ENCODE measurements at places on chromosomes 2 and 18.

GRCh38 chr18:48270929-48271328 lies 138.3 kb downstream of the ZBTB7C start:
- no peak for DNase-seq

- no peak for DNase-seq
Observed at GRCh38 chr2:24329700-24330099, 30.6 kb downstream of the ITSN2 start.

DNA sequence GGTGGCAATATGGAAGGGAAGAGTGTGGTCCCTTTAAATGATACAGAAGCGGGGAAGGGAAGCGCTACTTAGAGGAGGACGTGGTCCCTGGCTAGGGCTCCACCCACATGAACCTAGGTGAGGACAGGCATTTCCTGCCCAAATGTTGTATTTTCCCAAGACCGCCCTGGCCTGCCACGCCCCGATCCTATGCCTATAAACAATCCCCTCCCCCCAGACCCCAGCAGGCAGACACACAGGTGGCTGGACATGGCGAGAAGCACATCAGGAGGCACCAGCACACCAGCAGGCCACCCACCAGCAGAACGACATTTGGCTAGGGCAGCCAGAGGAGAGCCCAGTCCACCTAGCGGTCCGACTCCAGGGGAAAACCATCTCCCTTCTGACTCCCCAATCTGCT lies 47.2 kb downstream of the METTL8 start:
- DNase-seq = no peak

- no peak for DNase-seq
Observed at GRCh38 chr2:14944562-14945346, 312.2 kb downstream of the LRATD1 start.

DNA sequence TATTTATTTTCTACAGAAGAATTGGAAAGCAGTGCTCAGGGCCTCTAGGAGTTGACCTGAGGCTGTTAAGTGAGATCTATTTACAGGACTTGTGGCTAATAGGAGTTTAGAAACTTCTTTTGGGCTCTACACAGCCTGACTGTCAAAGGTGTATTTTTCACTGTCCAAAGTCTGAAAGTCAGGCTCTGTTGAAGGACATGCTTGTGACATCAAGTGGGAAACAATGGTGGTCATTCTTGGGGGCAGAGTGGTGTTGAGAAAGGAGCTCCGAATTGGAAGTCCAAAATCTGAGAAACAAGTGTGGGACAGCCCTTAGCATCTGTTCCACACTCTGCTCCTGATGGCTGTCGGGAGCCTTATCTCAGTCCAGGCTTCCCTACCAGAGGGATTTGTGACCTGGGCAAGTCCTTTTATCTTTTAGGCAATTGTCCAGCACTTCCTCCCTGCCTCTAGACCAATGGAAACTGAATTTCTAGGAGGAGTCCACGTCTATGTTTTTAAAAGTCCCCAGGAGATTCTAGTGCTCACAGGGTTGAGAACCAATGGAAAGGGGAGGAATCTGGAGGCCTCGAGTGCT lies 76.4 kb downstream of the LIPG start:
- no peak for DNase-seq

DNA sequence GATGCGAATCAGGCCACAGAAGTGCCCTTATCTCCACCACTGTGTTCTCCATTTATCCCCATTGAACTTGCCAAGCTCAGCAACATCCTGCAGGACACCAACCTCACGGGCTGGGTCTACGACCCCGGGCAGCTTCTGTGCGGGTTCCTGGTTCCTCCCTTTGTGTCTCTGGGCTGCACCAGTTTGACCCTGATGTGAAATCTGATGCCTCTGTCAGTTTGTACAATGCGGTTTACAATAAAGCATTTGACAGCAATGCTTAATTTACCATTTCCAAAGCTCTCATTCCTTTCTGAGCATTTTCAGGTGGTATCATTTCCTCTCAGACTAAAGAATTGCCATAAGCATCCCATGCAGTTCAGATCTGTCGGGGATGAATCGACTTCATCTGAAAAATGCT lies 3.3 kb upstream of the TMEM18 start:
- DNase-seq = no peak

DNA sequence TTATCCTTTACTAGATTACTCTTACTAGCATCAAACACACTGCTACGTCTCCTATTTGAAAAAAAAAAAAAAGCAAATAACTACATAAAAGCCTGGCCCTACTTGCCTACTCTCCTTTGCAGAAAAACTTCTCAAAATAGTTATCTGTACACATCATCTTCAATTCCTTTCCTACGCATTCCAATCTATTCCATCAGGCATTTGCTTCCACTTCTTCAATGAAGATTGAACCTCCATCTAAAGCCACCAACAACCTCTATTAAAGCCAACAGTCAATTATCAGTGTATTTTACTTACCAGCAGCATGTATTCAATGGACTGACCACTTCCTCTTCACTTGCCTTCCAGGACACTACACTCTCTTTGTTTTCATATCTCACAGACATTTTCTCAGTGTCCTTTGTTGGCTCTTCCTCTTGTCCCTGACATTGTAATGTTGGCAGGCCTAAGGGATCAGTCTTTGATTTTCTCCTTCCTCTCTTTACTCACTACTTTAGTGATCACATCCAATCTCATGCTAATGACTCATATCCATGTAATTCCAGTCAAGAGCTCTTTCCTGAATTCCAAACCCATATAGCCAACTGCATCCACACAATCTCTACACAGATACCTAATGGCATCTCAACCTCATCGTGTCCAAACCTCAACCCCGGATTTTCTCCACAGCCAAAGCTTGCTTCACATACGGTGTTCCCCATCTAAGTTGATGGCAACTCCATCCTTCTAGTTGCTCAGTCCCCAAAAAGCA lies 131.3 kb downstream of the CCDC148 start:
- DNase-seq = no peak

DNA sequence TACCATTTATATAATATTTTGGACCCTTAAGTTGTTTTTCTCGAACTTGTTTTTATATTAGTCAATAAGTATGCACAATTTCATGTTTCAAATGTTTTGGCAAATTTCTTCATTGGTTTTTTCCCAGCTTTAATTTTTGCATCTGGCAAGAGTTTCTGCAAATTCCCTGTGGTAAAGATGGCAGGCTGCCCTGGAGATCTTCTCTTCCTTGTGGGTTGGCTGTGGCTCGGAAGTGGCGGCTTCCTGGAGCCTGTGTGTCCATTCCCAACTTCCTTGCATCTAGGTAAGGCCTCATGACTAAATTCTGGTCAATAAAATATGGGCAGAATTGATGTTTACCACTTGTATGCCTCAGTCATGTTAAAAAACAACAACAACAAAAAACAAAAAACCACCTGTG lies 818.6 kb downstream of the EPHA4 start:
- no peak for DNase-seq

- no peak for DNase-seq
Observed at GRCh38 chr2:16105669-16106281, 165.4 kb downstream of the MYCN start.

DNA sequence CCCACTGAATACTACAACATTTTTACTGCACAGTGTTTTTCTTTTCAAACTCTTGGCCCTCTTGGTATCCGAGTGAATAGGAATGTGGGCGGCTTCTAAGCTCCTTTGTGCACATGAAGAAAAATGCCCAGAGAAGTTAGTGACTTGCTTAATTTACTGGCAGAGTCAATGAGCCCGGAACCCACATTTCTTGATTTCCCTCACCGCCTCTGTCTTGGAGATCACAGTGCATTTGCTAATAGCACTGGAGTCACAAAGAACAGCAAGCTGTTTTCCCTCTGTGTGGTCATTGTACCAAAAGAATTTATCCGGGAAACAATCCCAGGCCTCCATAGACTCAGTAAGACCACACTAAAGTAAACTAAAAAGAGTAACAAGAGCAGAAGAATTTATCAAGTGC lies 18.9 kb downstream of the STON1 start:
- no peak for DNase-seq

GRCh38 chr2:64686283-64686956 lies 32.7 kb upstream of the SERTAD2 start:
- DNase-seq = no peak

GRCh38 chr18:50398947-50399346 lies 24.1 kb downstream of the SKA1 start:
- DNase-seq = no peak

GRCh38 chr2:95344215-95344583 lies 47.1 kb downstream of the KCNIP3 start:
- no peak for DNase-seq

GRCh38 chr2:171521361-171522051 lies 768 bp upstream of the CYBRD1 start:
- no peak for DNase-seq

DNA sequence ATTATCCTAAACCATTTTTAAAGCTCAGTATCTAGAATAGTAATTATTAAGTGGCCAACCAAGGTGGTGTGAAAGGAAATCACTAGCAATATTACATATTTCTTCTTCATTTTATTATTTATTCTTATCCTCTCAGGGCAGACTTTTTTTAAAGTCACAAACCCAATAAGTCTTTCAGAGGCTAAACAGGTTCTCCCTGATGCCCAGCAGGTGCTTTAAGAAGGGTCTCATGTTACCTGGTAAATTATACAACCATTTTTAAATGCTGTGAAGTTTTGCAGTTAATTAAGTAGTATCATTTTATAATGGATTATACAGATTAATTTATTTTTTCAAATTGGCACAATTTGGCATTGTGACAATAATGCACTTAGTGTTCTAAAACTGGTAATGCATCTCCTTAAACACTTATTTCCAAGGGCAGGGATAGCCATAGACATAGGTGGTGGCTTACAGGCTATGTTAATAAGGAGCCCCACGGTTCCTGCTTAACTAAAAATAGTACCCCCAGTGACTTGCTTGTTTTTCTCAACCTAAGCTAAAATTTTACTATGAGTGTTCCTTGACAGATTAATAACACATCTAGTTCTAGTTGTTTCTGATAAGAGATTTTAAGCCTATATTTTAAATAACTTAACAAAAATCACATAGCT lies 67.0 kb downstream of the PMS1 start:
- no peak for DNase-seq

- DNase-seq = no peak
Observed at GRCh38 chr18:54094474-54094873, 130.0 kb downstream of the MBD2 start.

DNA sequence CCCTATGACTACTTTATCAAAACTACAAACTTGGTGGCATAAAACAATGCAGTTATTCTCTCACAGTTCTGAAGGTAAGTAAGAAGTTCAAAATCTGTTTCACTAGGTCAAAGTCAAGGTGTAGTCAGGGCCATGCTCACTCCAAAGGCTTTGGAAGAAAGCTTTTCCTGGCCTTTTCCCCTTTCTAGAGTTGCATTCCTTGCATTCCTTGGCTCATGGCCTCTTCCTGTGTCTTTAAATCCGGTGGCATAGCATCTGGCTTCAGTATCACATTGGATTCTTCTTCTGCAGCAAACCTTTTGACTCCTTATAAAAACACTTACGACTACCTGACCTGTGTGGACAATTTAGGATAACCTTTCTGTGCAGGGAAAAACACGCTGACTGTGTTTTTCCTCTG lies 543.5 kb upstream of the HNMT start:
- no peak for DNase-seq

DNA sequence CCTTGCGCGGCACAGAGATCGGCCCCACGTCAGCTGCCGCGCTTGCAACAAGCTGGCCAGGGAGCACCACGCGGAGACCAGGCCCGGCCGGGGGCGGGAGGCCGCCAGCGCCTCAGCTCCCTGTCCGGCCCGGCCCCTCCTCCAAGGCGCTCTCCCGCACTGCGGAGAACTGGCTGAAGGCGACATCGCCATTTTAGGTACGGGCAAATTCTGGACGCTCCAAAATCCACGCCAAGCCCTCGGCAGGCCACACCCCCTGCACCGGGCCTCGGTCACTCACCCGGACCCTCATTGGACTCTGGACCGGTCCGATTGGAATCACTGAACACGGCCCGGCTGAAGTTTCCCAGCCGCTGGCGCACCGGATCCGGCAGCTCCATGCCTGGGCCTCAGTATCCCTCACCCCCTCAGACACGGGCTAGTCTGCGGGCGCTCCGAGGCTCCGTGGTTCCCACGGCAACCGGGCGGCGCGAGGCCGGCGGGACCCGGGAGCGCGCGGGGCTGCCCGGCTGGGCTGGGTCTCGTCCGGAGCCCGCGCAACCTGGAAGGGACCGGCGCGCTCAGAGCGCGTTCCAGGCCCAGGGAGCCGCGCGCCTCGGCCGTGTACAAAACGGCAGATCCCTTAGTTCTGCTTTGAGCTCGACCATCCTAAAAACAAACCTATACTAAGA lies at the start of gene TMEM17:
Gene TMEM17, minus strand, starts transcription at position 446 of the 671 bp plus-strand sequence. Its CDS starts 66 bp downstream, at position 380.
- peak; percentile 77 for DNase-seq

DNA sequence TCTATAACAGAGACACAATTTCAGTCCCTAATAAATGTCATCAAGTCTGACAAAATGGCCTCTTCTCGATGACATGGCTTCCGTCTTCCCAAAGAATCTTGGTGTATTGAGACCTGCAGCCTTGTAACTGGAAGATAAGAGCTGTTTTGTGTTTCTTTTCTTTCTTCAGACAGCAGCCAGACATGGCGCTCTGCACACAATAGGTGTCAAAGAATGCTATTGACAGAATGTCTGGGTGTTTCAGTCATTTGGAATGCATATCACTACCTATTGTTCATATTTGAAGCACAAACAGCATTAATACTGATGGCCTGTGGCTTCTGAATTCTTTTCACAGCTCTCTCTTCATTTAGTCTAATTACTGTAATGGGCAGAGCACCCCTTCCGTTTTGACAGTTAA lies 344.8 kb downstream of the RPRM start:
- no peak for DNase-seq

- no peak for DNase-seq
Observed at GRCh38 chr18:5518179-5518770, 25.5 kb downstream of the EPB41L3 start.

All from activated CD4-positive, alpha-beta T cell treated with anti-CD3 and anti-CD28 coated beads, Interleukin-2, Interleukin-6, amounts not matched to agents 100 ng/mL and 50 ng/mL, durations not matched to agents 16 hours and 8 hours (primary cell).